ENCODE measurements at places on chromosomes 6 and 20.

DNA sequence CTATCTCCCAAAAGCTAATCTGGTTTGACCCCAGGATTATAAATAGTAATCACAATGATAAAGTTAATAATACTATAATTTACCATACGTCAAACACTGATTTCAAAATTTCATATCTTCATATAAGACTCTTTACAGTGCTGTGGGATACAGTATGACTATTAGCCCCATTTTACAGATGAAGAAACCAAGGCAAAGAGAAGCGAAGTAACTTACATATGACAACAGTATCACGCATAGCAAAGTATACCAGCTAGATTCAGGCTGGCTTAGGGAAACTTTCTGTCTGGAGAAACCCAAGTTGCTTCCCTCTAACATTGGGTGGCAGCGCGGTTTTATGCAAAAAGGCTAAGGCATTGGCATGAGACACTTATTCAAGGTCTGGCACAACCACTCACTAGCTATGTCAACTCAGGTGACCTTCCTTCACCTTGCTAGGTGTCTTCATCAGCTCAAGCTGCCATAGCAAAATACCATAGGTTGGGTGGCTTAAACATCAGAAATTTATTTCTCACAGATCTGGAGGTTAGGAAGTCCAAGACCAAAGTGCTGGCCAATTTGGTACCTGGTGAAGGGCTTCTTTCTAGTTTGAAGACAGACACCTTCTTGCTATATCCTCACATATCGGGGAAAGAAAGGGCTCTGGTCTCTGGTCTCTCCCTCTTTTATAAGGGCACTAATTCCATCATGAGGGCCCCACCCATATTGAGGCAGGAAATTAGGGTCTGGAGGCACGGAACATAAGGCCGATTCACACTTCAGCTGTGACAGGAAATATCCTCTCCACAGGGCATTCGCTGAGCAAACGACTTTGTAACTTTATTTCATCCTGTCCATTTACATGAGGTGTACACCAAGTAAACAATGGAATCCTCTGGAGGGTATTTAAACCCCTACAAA is 22.4 kb upstream of the UTRN start:
- no peak for DNase-seq

DNA sequence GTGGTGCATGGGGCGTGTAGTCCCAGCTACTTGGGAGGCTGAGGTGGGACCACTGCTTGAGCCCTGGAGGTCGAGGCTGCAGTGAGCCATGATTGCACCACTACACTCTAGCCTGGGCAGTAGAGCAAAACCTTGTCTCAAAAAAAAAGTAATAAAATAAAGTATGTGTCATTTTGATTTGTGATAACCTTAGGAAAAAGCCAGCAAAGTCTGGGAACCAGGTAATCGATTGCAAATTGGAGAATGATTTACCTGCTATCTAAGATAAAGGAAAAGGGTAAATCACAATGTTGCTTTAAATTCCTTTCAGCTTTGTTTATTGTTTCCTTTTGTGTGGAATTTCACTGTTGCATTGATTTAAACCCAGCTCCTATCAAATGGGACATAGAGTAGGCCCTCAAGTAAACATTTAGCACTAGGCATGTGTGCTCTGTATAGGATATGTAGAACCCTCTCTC is 59.0 kb downstream of the SGK1 start:
- DNase-seq, result no peak

- no peak for DNase-seq
Measured at GRCh38 chr20:51767867-51768758, at the start of gene ATP9A. ATP9A (minus strand) TSS chr20:51768390; CDS start chr20:51768369, 21 bp downstream.

DNA sequence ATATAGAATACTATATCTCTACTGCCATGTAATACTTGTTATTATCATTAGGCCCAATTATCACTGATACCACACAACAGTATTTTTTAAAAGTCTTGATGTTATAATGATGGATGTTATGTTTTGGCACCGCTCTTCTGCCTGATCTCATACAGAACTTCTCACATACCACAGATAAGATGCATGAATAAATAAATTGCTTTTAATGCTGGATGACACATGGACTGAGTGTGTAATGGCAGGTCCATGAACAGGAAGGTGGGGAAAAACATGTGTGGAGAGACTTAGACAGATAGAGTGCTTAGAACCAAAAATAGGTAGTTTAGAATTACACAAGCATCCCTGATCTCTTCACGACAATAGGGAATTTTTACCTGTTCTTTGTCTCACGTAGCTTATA is 258.4 kb upstream of the MARCKS start:
- DNase-seq, result no peak

- DNase-seq, result no peak
Measured at GRCh38 chr20:1196634-1197033, 6.6 kb upstream of the C20orf202 start.

DNA sequence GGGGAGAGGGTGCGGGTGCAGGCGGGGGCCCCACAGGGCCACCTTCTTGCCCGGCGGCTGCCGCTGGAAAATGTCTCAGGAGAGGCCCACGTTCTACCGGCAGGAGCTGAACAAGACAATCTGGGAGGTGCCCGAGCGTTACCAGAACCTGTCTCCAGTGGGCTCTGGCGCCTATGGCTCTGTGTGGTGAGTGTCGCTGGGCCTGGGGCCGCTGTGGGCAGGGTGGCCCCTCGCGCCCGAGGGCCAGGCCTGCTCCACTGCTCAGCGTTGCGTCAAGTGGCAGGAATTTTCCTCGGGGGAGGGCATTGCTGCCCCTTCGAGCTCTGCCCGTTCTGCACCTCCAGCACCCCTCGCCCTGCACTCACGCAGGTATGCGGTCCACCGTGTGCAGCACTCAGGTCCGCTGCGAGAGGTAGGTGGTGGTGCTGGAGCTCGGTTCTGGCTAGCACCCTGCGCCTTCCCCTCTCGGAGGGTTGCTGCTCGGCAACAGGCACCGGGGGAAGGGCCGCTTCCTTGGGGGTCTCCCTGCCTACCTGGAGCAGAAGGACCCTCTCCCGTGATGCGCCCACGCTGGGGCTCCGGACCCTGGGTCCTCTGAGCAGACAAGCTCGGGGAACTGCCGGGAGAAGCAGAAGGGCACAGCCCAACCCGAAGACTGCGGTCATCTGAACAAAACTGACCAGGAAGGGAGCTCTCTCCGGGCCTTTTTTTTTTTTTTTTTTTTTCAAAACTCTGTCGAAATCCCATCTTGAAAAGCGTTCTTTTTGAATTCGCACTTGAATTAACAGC is 674 bp downstream of the MAPK14 start:
- peak; percentile 11 for DNase-seq

DNA sequence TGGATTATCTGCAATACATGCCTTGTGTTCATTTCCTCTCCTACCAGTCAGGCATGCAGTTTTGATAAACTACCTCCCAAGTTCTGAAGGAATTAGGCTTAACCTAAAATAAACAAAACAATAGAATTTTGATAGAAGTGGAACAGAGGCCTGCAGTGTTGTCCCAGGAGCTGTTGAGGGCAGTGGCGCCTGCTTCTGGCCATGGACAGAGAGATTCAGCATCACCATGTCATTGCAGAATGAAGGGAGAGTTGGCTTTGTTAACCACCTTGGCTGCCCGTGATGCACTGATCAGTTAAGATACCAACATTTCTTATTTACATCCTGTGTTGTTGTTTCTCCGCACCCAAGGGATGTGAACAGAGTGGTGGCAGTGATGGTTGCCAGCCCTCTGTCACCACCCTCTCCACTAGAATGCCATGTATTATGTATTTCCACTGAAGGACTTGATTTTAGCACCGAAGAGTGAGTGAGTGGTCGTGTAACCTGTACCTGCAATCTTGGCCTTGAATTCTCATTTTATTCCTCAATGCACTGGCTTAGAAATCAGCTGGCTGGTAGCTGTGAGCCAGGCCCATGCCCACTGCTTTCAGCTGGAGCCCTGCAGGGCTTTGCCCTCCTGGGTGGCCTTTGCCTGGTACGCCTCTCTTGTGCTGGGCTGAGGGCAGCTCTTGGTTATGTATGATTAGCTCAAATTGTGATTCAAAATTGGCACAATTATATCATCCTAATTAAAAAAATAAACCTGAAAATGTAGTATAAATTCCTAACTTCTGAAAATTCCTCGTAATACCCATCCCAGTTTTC is 56.5 kb downstream of the SHLD1 start:
- DNase-seq, result no peak

DNA sequence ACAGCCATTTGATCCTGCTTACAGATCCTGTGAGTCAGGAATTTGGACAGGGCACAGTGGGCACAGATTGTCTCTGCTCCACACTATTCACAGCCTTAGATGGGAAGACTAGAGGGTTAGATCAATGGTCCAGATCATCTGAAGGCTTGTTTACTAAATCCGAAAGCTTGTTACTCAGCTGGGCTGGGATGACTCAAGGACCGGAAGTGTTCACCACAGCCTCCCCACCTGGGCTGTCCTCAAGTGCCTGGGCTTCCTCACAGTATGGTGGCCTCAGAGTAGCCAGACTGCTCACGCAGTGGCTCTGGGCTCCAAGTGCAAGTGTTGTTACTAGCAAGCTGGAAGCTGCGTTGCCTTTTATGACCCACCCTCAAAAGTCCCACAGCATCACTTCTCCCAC is 75.4 kb upstream of the INSM1 start:
- DNase-seq, result no peak

DNA sequence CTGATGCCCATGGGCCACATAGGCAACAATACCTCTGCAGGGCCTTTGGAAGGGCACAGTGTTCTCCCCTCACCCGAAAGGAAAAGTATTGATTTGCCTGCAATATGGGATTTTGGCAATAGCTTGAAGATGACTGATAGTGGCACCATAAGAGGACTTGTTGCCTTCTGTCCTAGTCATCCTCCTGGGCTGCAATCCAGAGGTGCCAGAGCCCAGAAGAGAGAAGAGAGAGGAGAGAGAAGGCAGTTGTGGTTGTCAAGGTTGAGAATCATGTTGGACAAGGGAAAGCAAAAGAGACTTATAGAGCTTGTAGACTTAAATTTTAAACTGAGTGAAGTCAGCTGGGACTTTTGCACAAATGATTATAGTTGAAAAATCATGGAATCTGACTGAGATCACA is 14.6 kb downstream of the HDGFL1 start:
- no peak for DNase-seq

GRCh38 chr20:18611492-18611891 is 23.6 kb downstream of the DTD1 start:
- no peak for DNase-seq

DNA sequence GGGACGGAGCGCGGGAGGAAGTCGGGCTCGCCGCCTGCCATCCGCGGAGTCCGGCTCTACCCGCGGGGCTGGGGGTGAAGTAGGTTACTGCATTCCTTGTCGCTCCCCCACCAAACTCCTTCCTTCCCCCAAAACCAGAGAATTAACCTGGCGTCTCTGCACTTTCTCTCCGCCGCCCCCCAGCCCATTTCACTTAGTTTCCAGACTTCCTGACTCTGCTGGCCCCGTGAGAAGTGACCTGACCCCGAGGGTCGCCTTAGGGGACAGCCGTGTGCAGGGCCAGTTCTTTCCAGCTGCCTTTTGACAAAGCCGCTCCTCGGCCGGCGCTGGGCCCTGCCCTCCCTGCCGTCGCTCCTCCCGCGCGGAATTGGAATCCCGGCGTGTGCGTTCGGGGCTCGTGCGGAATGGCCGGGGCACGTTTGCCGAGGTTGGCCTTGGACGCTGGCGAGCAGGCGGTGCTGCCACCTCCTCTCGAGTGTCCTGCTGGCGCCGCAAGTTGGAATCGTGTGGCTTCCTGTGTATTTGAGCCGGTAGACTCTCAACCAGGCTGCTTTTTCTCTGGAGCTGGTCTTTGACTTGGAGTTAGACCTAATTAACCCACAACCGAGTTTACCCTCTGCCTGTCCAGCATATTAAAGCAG is 650 bp downstream of the DCBLD1 start:
- DNase-seq, result peak; percentile 45

GRCh38 chr6:15876406-15876805 is 213.6 kb upstream of the DTNBP1 start:
- DNase-seq, result no peak

DNA sequence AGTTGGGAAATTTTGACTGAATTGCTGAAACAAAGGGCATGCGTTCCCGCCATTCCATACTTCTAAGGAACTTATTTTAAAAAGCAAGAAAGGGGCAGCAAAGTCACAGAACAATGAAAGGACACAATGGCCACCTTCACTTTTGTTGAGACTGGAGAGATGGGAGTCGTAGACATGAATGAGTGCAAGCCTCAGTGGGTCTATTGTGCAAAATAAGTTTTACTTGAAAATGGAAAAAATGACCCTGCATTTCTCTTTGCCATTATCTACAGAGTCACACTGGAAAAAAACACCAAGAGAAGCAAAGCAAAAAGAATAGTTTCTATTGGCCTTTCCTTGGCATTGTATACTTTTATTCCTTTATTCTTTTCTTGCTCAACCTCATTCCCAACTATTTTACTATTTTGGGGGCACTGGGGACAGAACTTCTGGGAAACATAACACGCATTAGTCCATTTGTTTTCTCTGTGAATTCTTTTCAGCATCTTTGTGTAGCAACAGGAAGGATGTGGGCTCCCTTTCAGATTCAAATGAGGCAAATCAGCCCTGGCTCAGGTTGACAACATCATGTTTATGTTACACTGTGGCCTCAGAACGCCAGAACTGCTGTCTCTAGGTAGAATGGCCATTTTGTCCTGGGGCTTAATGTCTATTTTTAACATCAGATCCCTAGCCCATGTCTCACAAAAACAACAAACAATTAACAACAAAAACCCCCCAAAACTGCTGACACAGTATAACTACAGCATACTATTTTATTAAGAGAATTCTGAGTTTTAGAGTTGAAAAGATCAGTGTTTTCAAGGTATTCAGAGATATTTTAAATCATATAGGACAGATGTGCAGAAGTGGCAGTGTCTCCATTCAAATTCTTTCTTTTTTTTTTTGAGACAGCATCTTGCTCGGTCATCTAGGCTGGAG is 122.2 kb downstream of the FYN start:
- no peak for DNase-seq

DNA sequence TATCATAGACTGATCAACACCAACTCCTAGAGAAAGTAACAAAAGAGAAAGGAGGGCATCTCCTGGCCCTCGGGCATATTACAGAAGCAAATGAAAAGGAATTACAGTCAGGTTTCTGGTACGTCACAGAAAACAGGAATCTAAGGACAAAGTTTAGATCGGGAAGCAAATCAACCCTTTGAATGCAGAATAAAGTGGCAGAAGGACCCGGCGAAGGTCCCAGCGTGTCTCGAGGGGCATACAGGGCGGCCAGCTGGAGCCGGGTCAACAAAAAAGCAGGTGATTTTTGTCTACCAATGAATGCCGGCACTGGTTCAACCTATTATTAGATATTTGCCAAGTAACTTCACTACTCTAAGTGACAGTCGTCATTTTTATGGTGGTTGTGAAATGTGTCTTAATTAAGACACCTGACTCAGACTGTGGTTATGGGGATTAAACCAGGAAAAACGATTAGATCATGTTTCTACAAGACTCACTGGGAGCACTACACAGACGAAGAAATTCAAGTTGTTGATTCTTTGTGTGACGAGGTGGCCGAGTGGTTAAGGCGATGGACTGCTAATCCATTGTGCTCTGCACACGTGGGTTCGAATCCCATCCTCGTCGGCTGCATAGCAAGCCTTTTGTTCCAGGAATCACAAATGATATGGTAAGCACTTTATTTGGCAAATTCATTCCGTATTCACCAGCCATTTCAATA is 12.4 kb upstream of the ZSCAN9 start:
- DNase-seq, result peak; percentile 68

GRCh38 chr20:407953-408842 is at the start of gene RBCK1:
RBCK1 (plus strand) TSS chr20:408299; CDS start chr20:408758, 459 bp downstream.
- peak; percentile 77 for DNase-seq
